ENCODE measurements at places on chromosomes 7 and 10.

DNA sequence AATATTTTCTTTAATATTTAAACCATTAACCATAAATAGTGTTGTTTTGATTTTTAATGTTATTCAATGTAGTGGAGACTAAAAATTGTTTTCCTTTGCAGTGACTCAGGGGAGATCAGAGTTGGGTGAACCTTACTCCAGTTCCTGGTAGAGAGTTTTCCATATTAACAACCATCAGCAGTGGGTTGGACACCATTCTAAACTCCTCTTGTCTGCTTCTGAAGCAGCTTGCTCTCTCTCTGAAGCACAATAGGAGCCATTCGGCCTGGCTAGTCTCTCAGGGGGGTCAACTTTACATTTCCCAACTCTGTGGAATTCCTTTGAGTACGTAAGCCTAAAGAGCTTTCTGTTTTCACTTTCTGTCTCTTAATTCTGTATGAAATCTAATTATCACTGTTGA, 9.4 kb upstream of the NRG3 start:
- no peak for DNase-seq

- DNase-seq, result no peak
Measured at GRCh38 chr7:30351286-30351685, 66.9 kb downstream of the ZNRF2 start.

- no peak for DNase-seq
Measured at GRCh38 chr7:17166824-17167379, 131.6 kb upstream of the AHR start.

DNA sequence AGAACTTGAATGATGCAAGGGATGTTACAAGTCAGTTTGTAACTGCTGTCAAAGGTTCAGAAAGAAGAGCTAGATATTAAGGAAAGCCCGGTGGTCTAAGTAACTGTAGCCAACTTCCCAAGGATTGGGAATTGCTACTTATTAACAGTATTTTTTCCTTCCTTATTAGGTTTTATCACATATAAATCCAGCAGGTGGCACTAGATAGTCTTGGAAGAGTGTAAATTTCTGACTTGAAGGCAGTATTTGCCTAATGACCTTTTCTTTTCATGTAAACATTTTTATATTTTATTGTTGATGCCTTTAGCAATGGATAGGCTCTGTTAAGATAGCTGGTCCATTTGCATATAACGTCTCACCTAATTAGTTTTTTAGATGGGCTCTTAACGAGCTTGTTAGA, 51.2 kb downstream of the ANLN start:
- DNase-seq, result no peak

- DNase-seq, result no peak
Measured at GRCh38 chr10:86188796-86189558, 177.6 kb downstream of the GRID1 start.

DNA sequence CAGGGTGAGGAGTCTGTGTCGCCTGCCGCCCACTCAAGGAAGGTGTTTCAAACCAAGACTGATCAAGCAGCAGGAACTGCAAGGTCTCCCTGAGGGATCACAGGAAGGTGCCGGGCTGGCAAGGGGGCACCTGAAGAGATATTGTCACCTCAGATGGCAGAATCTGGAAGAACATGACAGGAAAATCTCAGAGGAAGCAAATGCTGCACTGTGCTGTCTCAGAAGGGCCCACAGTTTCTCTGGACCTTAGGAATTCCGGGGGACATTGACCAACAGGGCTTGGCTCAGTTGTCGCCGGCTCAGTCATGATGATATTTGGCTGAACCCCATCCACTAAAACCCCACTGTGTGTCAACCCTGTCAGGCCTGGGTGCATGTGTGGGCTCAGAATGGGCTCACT, 31.9 kb upstream of the GPR26 start:
- no peak for DNase-seq

DNA sequence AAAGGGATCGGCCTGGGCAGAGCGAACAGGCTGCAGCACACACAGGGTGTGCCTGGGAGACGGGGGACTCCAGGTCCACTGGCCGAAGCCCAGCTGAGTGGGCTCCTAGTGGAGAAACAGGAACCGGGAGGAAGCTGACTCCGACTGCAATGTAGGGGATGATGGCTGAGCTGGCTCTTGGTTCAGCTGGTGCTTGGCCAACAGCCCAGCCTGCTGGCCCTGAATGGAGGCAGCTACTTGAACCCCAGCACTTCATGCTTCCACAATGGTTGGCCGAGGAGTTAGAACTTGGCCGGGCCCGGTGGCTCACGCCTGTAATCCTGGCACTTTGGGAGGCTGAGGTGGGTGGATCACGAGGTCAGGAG, 27.0 kb upstream of the FRAT2 start:
- DNase-seq, result no peak

DNA sequence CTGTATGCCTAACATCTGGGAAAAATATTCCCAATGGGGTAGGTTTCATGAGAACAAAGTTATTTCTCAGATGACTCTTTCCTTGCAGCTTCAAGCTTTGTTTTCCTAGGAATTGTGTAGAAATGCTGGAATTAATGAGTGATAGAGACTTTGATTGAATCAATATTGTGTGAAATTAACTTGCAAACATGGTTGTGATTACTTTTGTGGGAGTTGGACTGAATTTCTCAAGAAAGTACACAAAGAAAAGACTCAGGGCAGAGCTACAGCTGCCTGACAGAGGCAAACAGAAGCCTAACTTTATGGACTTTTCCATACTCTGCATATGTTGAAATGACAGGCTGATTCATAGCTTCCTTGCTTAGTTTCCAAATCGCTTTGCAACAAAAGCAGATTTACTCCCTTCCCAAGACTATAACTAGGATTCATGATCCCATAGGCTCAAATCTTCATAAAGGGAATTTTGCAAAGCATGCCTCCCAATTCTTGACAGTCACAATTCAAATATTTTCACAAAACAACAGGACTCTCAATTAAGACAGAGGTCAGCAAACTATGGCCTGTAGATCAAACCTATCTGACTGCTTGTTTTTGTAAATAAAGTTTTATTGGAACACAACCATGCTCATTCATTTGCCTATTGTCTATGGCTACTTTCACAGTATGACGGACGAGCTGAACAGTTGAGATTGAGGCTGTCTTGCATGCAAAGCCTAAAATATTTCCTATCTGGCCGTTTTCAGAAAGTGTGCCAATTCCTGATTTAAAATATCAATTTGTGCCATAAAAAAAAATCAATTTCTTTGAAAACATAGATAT, 27.6 kb downstream of the NRP1 start:
- DNase-seq, result no peak

- DNase-seq, result peak; percentile 94
Measured at GRCh38 chr10:45008524-45009161, 7.9 kb downstream of the ZNF22 start.

GRCh38 chr7:39644170-39644569, 20.8 kb downstream of the RALA start:
- no peak for DNase-seq

DNA sequence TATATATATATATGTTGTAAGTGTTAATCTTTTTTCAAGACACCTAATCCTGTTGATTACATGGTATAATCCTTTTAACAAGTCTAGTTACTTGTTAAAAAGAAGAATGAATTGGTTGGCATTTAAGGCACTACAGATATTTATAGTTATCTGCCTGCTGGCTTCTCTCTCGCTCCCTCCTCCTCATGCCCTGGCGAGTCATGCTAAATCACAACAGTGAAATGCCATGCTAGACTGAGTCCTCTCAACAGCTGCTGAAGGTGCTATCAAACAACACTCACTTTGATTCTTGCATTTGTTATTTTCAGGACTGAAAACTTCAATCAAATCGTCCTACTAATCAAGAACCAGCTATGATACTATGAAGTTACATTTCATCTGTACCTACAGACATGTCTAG, 15.4 kb downstream of the NRAP start:
- DNase-seq, result peak; percentile 30

DNA sequence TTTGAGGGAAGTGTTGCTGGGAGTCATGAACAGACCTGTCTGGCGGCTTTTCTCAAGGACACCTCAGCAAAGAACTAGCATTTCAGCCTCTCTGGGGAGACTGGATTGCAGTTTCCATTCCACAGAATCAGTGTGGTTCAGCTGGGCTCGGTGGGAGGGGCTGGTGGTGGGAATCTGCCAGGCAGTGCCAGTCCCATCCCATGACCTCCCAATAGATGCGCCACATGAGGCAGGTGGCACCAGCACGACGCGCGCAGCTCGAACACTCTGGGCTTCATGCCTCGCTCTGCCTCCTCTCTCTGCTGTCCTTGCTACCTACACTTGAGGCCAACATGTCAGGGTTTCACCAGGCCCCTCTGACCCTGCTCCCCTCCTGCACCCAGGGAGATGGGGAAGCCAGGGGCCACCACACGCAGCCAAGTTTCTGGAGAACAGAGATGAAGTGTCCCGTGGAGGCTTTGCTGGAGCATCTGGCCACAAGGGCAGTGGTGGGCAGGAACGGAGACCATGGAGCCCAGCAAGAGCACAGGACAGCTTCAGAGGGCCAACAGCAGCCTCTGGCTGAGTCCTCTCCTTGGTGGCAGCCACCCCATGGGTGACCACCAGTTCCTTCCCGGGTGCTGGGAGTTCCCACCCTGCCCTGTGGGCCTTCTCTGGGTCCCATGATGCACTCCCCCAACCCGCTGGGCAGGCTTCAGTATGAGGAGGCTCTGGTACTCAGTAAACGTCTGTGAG, 2.3 kb downstream of the NACAD start:
- no peak for DNase-seq

DNA sequence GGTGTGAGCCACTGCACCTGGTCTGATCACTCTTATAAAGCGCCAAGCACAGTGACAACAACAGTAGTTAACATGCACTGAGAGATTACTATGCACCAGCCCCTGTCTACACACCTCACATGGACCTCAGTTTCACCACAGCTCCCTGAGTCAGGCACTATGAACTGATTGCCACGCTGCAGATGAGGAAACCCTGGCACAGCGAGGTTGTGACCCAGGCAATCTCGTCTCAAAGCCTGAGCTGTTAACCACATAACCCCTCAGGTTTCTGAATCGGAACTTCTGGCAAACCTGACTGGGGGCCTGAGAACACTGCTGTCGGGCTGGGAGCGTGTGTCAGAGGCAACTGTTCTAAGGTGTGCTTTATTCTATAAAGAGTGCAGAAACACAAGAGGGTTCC, 150.8 kb downstream of the RNF216 start:
- DNase-seq, result no peak

DNA sequence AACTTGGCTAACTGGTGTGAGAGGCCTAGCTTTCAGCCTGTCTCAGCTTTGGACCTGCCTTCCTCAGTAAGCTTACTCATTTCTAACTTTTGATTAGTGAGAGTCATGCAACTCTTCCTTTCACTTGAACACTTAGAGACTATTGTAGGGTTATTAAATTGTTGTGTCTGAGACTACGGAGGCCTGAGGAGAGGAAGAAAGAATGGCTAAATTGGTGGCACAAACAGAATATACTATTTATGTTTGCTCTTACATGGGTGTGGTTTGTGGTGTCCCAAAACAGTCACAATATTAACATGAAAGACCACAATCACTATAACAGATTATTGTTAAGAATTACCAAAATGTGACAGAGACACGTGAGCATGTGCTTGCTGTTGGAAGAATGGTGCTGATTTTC, 82.1 kb downstream of the TRIM24 start:
- no peak for DNase-seq

- no peak for DNase-seq
Measured at GRCh38 chr7:145350334-145350733, 514.5 kb upstream of the TPK1 start.

DNA sequence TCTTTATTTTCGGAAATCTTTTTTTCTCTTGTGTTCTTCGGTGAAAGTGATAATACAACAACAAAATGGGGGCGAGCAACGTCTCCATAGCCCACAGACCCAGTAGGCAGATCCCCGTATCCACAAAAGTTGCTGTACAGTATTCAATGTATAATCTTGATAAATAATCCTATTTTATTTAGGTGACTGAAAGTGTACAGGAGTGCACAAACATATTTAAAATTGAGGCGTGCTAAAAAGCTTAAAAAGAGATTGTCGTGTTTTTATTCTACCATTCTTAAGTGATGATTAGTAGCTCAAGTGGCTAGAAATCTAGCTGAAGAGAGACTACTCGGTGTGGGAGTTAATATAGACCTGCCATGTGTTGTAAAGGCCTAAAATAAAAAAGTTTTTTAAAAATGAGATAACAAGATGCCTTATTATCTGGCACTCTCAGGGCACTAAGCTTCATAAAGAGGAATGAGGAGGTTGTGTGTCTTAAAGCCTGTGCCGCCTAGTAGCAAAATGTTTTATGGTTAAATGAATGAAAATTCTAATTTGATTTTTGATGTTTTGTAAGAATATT, 1.6 kb downstream of the CAPZA2 start:
- no peak for DNase-seq

DNA sequence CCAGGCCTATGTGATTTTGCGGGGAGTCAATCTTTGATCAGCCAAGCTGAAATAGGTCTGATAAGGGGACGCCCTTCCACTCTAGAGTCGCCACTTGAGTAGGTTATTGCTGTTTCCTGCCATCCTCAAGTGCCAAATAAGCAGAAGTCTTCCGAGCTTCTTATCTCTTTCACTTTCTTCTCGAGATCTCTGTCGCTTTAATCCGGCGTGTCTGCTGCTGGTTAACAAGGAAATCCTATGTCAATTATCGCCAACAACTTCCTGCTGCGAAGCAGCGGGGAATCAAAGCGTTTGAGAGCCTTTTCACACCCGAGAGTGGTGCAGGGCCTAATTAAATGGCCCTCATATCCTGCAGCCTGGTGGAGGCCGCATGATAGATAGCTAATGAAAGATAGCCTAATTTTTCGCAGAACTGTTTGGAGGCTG, 215.9 kb downstream of the RAB11FIP2 start:
- DNase-seq, result no peak

GRCh38 chr10:12742771-12743170, 258.7 kb downstream of the CCDC3 start:
- DNase-seq, result no peak

- no peak for DNase-seq
Measured at GRCh38 chr7:96315125-96315512, 6.8 kb downstream of the SLC25A13 start.

- no peak for DNase-seq
Measured at GRCh38 chr7:134747326-134747725, 32.1 kb upstream of the CALD1 start.

DNA sequence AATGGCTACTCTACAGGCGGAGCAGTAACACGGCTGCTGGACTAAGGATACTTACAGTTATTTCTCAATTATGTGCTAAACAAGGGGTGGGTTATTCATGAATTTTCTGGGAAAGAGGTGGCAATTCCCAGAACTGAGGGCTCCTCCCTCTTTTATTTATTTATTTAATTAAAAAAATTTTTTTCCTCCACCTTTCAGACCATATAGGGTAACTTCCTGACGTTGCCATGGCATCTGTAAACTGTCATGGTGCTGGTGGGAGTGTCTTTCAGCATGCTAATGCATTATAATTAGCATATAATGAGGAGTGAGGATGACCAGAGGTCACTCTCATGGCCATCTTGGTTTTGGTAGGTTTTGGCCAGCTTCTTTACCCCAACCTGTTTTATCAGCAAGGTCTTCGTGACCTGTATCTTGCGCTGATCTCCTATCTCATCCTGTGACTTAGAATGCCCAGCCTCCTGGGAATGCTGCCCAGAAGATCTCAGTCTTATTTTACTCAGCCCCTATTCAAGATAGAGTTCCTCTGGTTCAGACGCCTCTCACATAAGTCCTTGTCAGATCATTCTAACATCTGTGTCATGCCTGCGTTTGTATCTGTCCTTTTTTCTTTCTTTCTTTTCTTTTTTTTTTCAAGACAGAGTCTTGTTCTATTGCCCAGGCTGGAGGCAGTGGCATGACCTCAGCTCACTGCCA, 15.9 kb upstream of the STOX1 start:
- no peak for DNase-seq

GRCh38 chr7:78686189-78686588, 767.3 kb downstream of the MAGI2 start:
- DNase-seq, result no peak

GRCh38 chr7:137992104-137992549, 9.8 kb downstream of the CREB3L2 start:
- no peak for DNase-seq

Measured in renal pelvis (tissue), 12 donors.